ENCODE measurements at places on chromosomes 1 and 21.

- no peak for DNase-seq
Observed at GRCh38 chr1:113035086-113035485, 37.9 kb upstream of the LRIG2 start.

DNA sequence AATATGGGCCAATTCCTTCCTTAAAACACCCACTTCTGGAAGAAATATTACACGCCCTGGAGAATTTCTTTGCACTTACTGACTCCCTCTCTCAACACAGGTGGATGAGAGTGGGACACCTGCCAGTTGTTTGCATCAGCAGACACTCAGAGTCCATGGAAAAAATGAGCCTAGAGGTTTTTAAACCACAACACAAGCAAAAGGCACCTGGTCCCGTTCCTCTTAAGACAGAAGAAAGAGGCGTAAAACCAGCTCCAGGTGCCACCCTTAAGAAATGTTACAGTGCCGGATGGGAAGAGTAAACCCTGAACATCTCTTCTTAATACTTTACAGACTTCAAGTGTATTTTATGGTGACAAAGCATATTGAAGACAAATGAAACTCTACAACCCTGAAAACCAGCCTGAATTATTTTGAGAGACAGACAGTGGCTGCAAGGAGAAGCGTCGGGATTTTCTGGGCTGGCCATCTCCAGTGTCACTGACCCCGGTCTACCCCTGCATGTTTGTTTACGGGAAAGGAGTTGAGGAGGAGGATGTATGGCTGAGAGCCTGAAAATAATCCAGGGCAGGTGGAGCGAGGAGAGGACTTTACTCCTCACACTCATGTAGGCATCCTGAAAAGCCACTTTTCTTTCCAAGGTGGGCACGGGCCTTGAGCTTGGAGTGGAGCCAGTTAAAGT is 7.8 kb upstream of the RIPK4 start:
- DNase-seq, result peak; percentile 17

GRCh38 chr1:79235301-79236002 is 228.9 kb upstream of the ADGRL4 start:
- DNase-seq, result no peak

GRCh38 chr1:65414538-65414937 is 5.9 kb upstream of the LEPR start:
- no peak for DNase-seq
